ENCODE measurements at places on chromosomes 6 and 20.
A peak's percentile ranks its signal among the peaks of the same experiment; 100 is the strongest.

- DNase-seq: no peak
Measured at GRCh38 chr6:132107896-132108295, 156.7 kb upstream of the CCN2 start.

GRCh38 chr6:36962874-36963273 lies 8.3 kb downstream of the PI16 start:
- peak; percentile 95 for DNase-seq

DNA sequence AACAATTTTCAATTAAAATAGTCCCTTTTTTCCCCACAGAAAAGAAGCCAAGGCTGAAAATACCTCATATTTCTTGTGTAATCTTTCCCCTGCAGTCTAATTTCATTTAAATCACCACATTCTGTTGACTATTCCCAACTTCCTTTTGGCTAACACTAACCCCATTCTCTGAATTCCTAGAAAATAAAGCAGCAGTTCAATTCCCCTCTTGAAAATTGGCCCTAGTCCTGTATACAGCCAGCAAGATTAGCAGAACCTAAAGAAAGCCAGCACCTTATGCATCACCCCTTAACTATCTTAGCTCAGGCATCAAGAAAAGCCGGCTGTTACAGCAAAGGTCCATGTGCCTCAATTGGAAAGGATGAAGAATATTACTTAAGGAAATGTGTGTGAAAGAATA lies 69.7 kb downstream of the MDN1 start:
- DNase-seq: no peak

GRCh38 chr20:43667341-43668132 lies 623 bp downstream of the MYBL2 start:
- DNase-seq: peak; percentile 48

- peak; percentile 48 for DNase-seq
Measured at GRCh38 chr20:54219751-54220426, 12.0 kb downstream of the PFDN4 start.

GRCh38 chr6:47129129-47129528 lies 87.0 kb upstream of the ADGRF1 start:
- DNase-seq: peak; percentile 29
